Renal cortex interstitium (tissue), 15 donors: ENCODE measurements at places on chromosomes 2 and 18.

- no peak for DNase-seq
Measured at GRCh38 chr2:109375656-109376055, 238.1 kb downstream of the SEPTIN10 start.

- no peak for DNase-seq
Measured at GRCh38 chr18:15198116-15198389, 450.1 kb downstream of the ANKRD30B start.

GRCh38 chr2:226564667-226565066 lies 235.0 kb downstream of the IRS1 start:
- no peak for DNase-seq

GRCh38 chr18:62759704-62760402 lies 44.5 kb downstream of the PHLPP1 start:
- no peak for DNase-seq

- DNase-seq = no peak
Measured at GRCh38 chr2:206471524-206472062, 28.3 kb downstream of the ADAM23 start.

- DNase-seq = no peak
Measured at GRCh38 chr2:23199115-23199918, 185.7 kb upstream of the KLHL29 start.
